NCI-H1417 (cell line): ENCODE measurements at places on chromosomes 4 and X.

GRCh38 chr4:170729897-170730296 lies 640.1 kb upstream of the AADAT start:
- DNase-seq = no peak

- no peak for DNase-seq
Measured at GRCh38 chr4:47762376-47763266, 75.2 kb downstream of the CORIN start.

- DNase-seq = no peak
Measured at GRCh38 chr4:185304541-185304940, 91.2 kb downstream of the LRP2BP start.

DNA sequence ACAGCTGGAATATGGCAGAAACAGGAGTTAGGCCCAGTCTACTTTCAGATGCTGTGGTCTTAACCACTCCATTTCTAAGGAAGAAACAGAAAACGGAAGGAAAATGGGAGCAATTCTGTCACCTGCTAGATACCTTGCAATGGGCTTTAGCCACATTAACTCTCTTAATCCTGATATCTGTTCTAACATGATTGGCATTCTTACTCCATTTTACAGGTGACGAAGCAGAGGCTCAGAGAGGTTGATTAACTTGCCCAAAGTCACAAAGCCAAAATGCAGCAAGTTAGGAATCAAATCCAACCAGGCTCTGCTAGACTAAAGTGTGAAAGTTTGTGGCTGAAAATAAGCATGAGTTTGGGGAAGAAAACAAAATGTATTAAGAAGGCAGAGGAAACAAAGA lies 196.9 kb downstream of the MAML3 start:
- DNase-seq = no peak

DNA sequence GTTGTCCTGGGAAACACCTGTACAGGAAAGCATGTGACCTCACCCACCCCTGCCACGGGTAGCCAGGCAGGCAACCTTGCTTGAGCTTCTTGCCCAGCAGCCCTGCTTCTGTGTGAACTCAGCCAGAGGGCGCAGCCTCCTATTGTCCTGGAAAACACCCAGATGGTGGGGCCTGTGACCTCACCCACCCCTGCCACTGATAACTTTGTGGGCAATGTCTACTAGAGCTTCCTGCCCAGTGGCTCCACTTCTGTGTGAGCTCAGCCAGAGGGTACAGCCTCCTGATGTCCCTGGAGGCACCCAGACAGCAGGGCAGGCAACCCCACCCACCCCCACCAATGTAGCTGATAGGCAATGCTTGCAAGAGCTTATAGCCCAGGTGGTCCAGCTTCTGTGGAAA lies 146.3 kb downstream of the DTHD1 start:
- DNase-seq = no peak

DNA sequence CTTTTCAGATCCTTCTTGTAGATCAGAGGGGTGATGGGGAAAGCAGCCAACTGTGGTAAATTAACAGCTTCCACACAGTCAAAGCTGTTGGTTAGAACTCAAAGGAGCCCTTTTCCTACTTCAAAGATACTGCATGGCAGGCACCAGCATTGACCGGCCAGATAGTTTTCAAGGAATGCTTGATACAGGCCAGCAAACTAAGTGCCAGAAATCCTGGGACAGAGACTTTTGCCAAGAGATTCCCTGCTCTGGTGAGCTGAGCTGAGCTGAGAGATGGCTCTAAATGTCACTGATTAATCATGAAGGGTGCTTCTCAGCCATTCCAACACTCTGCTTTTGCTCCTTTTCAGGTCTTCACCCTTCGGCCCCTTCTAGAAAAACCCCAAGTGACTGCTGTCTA lies 131.6 kb upstream of the MED14 start:
- no peak for DNase-seq

GRCh38 chr4:42995343-42995944 lies 102.9 kb downstream of the GRXCR1 start:
- DNase-seq = peak; percentile 4

- no peak for DNase-seq
Measured at GRCh38 chr4:58274553-58274952, 1164.4 kb upstream of the IGFBP7 start.

- no peak for DNase-seq
Measured at GRCh38 chr4:3639613-3640586, 107.7 kb upstream of the LRPAP1 start.

GRCh38 chr4:182278729-182279128 lies 35.5 kb downstream of the TENM3 start:
- no peak for DNase-seq

DNA sequence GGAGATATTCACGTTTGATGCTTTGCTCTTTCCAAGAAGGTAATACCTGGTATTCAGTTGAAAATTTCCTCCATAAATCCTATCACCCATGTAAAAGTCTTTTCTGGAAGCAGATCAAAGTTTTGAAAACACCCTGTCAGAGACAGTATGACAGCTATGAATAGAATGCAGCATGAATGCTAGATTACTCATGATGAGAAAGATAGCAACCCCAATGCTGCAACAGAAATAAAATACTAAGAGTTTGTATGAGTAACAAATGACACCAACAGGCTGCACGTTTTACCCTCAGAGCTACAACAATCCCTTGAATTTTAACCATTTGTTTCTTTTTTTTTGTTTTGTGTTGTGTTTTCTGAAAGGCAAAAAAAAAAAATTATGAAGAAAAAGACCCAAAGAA lies 108.6 kb downstream of the ARHGAP6 start:
- no peak for DNase-seq

GRCh38 chr4:42293967-42294813 lies 103.1 kb upstream of the SHISA3 start:
- no peak for DNase-seq

DNA sequence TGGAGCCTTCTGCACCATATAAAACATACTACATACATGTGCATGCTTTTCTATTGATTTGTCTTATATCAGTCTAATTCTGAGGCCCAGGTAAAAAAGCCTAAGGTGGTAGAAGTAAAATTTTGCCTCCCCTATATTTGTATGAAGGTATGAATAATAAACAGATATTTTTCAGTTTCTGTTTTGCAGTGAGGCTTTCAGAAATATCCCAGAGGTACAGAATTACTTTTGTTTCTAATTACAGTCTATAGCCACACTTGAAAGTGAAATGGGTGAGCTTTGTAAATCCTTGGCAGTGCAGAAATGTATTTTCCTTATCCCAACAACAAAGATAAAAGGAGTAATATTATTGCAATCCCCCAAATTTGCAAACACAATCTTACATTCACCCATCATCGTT lies 59.5 kb downstream of the DDX60 start:
- no peak for DNase-seq

DNA sequence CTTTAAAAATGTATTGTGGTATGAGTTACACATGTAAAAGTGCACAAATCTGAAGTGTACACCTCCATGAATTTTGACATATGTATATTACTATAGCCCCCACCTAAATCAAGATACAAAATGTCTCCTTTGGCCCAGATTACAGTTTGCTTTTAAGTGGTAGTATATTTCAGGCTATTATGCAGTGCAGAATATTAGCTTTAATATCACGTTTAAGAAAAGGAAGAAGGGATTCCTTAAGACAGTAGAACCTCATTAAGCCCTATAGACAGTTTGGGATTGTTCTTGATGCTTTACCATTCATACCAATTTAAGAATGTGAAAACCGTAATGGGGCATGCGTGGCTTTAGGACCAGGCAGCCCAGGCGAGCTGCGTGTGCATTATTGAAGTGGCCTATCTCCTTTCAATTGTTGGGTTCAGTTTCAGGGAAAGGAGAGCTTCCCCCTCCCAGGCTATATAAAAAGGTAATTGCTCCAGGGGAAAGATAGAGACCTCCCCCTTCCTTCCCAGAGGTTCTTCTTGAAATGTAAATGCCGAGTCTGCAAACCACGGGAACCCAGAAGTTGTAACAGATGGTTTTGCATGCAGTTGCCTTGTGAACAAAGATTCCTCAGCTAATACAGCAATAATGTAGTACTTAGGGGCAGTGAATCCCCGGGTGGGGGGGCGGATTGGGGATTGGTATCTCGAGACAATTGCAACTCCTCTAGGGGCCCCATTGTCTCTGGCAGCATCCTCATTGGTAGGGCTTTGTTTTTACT lies 106.1 kb downstream of the UCHL1 start:
- no peak for DNase-seq

DNA sequence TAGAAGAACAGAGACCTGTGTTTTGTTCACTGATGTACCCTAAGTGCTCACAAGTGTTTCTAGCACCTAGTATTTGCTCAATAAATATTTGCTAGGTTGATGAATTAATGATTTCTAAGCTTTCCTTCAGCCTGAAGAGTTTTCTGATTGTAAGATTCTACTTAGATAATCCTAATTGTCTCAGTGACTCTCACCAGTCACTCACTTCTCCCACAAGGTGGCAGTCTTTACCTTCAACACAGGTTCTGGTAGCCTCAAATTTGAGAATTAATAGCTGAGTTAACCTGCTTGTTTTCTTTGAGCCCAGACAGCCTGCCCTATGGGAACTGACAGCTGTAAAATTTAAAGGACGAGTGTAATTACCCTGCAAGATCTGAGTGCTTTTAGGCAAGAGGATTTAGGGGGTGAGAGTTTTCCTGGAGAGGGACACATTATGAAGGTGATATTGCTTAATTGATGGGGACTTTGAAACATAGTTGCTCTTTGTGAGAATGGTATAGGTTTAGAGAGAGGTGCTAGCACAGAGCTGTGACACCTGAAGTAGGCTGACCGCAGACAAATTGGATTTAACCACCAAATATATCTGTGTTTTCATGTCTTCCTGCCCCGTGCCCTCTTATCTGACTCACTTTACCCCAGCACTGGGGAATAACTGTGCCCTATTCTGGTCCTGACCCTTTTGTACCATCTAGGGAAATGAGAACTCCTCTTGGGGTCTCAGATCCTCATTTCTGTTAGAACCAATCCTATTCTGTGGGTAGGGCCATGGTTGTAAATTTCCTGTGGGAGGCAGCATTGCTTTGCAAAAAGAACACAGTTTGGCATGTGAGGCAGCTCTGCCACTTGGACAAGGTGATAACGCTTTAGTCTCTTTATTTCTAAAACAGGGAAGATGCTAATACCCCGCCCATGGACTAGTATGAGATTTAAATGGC lies 27.7 kb downstream of the CD38 start:
- peak; percentile 48 for DNase-seq

GRCh38 chr4:8829584-8829983 lies 42.1 kb downstream of the HMX1 start:
- no peak for DNase-seq

GRCh38 chrX:17291171-17291900 lies 83.7 kb upstream of the NHS start:
- no peak for DNase-seq

GRCh38 chr4:162347156-162347841 lies 183.5 kb upstream of the FSTL5 start:
- DNase-seq = no peak

DNA sequence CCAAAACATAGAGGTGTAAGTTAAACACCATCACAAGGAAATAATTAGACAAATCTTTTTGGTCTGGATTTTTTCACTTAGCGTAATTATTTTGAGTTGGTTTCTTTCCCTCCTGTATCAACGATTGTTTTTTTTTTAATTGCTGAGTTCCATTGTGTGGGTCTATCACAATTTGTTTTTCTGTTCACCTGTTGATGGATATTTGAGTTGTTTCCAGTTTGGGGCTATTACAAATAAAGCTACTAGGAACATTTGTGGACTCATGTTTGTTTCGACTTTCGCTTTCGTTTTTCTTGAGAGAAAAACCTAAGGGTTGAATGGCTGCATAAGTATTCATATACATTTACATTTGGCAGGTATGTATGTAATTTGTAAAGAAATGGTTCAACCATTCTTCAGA lies 20.4 kb upstream of the FBXW7 start:
- DNase-seq = no peak

DNA sequence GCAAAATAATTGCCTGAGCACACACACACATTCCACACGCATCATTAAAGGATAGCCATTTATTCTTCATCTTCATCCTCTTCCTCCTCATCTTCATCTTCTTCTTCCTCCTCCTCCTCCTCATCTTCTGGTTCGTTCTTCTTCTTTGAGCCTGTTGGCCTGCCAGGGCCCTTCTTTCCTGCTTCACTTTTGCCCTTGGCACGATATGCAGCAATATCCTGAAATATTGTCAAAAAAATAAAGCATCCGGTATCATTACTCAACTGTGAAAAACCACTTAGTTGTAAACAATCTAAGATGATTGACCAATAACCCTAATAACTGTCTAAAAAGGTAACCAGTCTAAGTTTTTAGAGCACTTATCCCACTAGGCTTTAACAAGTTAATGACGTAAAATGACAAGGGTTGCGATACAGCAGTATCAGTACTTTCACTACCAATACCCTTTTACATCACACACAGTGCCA lies 2.1 kb downstream of the HMGB2 start:
- no peak for DNase-seq

GRCh38 chr4:38152721-38153386 lies 192.7 kb downstream of the PTTG2 start:
- no peak for DNase-seq
